ENCODE measurements at places on chromosomes 12 and 14.

GRCh38 chr14:77498984-77499527 is 440 bp upstream of the ISM2 start:
- no peak for DNase-seq

- no peak for DNase-seq
Observed at GRCh38 chr12:60148831-60149230, 553.0 kb downstream of the SLC16A7 start.

- no peak for DNase-seq
Observed at GRCh38 chr12:66694666-66695613, 16.1 kb upstream of the GRIP1 start.

GRCh38 chr14:38696925-38697324 is 406.1 kb downstream of the SEC23A start:
- no peak for DNase-seq

DNA sequence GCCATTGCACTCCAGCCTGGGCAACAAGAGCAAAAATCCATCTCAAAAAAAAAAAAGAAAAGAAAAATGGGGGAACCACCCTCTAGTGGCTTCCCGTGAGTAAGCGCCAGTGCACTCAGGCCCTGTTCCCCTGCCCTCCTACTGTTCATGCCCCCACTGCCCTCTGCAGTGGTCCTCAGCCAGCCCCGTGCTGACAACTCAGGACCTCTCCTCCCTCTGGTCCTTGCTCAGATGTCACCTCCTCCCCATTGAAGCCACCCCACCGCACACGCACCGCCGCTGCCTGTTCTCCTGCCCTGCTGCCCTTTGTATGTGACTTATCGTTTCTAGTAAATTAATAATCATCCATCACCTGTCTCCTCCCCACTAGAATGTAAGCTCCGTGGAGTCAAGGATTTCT is 58.8 kb upstream of the DYNC1H1 start:
- DNase-seq: no peak

DNA sequence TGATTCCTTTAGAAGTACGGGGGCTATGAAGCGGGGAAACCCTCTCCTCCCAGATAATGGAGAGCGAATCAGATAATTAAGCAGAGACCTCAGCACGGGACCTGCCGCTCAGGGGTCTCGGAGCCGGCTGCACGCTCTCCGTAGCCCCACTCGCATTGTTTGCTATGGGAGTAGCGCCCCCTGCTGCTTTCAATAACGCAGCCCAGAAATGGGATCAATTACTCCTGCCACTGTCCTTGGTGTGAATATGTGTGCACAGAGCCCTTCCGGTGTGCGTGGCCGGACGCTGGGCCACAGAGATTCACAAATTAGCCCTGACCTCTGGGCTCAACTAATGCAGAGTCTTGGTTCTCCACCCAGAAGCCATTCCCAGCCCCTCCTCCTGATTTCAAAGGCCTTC is 76.4 kb upstream of the TMEM132C start:
- no peak for DNase-seq

GRCh38 chr12:92729773-92730305 is 27.1 kb downstream of the PLEKHG7 start:
- no peak for DNase-seq

DNA sequence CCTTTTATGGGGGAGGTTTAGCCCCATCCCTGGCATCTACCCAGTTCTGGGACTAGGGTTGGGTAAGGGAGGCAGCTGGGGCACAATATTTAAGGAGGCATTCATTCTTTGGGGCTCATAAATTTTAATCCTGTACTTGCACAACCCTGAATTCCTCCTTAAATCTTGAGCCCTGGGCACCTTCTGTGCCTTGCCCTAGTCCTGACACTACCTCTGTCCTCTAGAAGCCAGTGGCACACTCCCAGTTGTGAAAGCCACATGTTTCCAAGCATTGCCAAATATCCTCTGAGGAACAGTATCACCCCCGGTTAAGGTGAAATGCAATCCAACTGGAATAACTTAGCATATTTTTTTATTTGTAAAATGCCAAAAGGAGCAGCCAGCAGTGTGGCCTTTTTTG is 36.6 kb downstream of the SLC16A7 start:
- DNase-seq: no peak

DNA sequence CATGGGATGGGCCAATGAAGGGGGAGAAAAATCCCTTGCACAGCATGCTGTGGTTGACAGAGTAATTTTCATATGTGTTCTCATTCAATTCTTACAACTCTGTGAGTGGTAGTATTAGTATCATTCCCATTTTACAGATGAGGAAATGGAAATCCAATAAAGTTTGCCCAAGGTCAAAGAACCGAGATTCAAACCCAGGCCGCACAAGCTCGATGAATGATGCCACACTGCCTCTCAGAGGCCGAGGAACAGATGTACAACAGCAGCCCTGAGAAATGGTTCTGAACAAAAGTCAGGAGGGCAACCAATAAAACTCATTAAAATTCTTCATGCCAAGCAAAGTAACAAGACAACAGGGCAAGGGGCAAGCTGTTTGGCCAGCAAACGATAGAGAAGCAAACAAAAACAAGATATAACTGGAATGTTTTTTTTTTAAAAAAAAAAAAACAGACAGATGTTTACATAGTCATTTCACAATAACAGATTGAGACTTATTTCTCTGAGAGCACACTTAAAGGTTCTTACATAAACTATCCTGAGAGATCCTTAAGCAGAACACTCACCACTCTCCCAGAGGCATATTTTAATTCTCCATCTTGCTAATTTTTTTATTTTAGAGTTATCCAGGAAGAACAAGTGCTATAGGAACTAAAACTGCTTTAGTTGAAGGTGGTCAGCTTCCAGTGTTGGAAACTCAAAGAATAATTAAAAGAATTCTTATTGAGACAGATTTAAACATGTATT is 85.8 kb downstream of the EXOC5 start:
- DNase-seq: no peak

- no peak for DNase-seq
Observed at GRCh38 chr12:77366616-77367015, 301.2 kb upstream of the E2F7 start.

- no peak for DNase-seq
Observed at GRCh38 chr14:72741826-72742117, 152.1 kb downstream of the DPF3 start.

DNA sequence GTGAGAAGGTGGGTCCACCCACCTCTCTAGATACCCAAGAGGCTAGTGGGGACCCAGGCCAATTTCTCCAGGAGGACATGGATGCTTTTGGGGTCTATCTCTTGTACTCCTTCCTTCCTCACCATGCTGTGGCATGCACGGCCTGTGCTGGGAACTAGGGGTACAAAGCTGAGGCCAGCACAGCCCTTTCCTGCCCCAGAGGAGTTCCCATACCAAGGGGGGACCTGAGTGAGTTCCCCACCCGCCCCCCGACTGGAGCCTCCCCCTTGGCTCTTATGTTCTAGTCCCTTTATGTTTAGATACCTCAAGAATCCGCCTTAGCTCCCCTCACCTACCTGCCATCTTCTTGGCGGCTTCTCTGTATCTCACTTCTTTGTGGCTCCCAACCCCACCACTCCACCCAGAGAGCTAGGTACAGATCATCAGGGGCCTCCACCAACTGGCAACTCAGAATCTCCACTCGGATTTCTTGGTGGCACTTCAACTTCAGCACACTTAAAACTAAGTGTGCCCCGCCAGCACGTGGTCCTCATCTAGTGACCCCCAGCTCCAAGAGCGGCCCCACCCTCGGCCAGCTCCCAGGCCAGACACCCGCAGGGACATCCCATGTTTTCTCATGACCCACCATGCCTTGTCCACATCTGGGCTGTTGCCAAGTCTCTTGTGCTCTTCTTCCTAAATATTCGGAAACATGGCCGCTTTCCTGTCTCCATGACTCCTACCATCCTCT is 115.2 kb upstream of the RTL1 start:
- no peak for DNase-seq

DNA sequence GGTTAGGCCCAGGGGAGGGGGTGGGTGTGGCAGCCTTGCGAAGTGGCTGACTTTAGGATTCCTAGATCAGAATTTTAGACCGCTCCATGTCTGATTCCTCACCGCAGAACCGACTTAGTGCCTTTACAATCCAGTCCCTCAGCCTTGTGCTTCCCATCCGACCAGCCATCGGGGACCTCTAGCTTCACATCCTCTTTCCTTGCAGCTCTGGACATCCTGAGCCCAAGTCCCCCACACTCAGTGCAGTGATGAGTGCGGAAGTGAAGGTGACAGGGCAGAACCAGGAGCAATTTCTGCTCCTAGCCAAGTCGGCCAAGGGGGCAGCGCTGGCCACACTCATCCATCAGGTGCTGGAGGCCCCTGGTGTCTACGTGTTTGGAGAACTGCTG is 557 bp downstream of the COPS7A start:
- DNase-seq: no peak

GRCh38 chr12:121673013-121673511 is 3.6 kb upstream of the MORN3 start:
- DNase-seq: no peak

GRCh38 chr14:104732355-104732804 is 8.4 kb downstream of the ADSS1 start:
- DNase-seq: no peak

DNA sequence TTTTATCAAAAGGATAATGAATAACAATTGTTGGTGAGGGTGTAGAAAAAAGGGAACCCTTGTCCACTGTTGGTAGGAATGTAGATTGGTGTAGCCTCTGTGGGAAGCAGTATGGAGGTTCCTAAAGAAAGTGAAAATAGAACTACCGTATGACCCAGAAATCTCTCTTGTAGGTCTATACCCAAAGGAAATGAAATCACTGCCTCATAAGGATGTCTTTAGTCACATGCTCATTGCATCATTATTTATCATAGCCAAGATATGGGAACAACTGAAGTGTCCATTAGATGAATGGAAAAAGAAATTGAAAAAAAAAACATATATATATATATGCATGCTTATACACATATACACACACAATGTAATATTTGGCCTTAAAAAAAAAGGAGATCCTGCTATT is 158.8 kb upstream of the NPAS3 start:
- no peak for DNase-seq

DNA sequence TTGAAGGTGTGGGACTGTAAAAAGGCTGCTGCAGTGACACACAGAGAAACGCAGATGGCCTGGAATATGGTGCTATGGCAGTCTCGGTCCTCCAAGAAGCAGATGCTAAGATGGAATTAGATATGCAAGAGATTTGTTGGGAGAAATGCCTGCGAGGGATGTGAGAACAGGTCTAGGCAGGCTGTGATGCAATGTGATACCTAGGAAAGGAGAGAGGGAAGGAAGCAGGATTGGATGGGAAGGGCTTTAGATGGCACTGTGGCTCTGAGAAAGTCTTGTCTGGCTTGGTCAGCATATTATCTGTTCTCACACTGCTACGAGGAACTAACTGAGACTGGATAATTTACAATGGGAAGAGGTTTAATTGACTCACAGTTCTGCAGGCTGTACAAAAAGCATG is 374.4 kb downstream of the BCAT1 start:
- no peak for DNase-seq

- no peak for DNase-seq
Observed at GRCh38 chr14:104689881-104690711, 678 bp downstream of the INF2 start.

GRCh38 chr14:86646125-86646524 is 1116.2 kb downstream of the FLRT2 start:
- no peak for DNase-seq

GRCh38 chr14:55638665-55639064 is 58.7 kb downstream of the KTN1 start:
- DNase-seq: no peak

GRCh38 chr14:21107283-21107800 is 6.5 kb downstream of the TMEM253 start:
- DNase-seq: no peak

GRCh38 chr12:85572956-85573355 is 263.3 kb downstream of the RASSF9 start:
- DNase-seq: no peak

GRCh38 chr14:50353126-50353525 is 41.0 kb downstream of the DMAC2L start:
- DNase-seq: no peak

GRCh38 chr12:72230589-72230988 is 41.6 kb upstream of the TRHDE start:
- DNase-seq: no peak

DNA sequence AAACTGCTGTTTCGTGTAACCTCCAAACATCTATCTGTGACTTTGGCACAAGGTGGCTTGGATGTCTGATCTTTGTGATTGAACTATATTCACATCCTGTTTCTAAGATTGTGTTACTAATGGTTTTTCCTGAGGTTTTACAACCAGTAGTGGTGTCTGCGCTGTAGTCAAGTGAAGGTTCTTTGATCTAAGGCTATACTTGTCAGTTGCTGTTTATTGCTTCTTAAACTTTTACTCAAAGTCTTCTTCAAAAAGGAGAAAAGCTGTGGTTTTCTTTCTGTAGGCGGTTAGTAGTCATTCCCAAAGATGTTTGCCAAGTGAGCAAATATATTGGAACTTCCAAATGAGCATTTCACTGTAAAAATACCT is 12.3 kb upstream of the CALM1 start:
- DNase-seq: no peak

GRCh38 chr12:22677781-22678574 is 53.0 kb downstream of the ETNK1 start:
- no peak for DNase-seq

DNA sequence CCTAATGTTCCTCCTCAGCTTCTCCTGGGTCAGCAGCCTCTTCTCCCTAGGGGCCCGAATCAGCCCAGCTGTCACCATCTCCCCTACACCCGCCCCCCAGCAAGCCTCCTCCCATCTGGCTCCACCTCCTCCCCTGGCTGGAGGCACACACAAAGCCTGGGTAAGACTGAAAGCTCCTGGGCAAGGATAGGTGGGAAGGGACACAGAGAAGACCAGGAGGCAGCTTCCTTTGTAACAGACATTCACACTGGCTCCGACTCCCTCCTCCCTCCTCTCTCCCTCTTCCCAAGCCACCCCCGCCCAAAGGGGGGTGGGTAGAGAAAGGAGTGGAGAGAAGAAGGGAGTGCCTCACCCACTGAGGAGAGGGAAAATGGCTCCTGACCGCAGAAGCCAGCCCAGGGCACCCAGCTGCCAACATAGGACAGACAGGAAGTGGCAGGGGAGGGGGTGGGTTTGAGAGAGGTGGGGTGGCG is 4.0 kb downstream of the CHD4 start:
- DNase-seq: peak; percentile 28

- peak; percentile 19 for DNase-seq
Observed at GRCh38 chr14:89344920-89345254, 72.1 kb downstream of the FOXN3 start.

DNA sequence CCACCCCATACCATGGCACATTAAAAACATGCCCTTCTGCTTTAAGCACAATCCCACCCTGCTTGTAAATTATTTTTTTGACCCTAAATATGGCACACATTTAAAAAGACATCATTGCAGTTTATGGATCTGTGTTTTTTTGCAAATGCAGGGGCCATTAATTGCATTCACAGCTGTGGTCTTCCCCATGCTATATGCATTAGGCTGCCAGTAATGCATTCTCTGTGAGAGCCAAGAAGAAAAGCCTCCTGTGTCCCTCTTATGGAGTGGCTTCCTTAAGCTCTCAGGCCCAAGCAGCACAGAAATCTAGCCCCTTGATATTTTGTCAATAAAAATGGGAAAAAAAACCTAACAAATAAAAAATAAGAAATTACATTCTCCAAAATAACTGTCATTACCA is 20.4 kb upstream of the COCH start:
- no peak for DNase-seq
